ENCODE measurements at places on chromosomes 5 and 9. TPM values are rescaled to one million over a fixed set of nuclear protein-coding genes. Genes with fewer than 3 reads are reported as not detected.

ZNF462 gene
- 54.4 TPM for total RNA-seq

TMED7 gene
- 155 TPM for total RNA-seq

PDCD1LG2 gene
- total RNA-seq, result not detected

DBH gene
- total RNA-seq, result not detected

SNAPC3 gene
- 24.2 TPM for total RNA-seq

NTMT1 gene
- total RNA-seq, result 53.7 TPM

FBXW11 gene
- 54.7 TPM for total RNA-seq

TUSC1 gene
- total RNA-seq, result 35.6 TPM

FREM1 gene
- total RNA-seq, result 2.0 TPM

TXNDC8 gene
- total RNA-seq, result not detected

RXRA gene
- 84.1 TPM for total RNA-seq

SLC23A1 gene
- total RNA-seq, result 11.5 TPM

GGTA1 gene
- total RNA-seq, result 2.4 TPM

RANBP17 gene
- total RNA-seq, result 5.4 TPM

ATP6V1G1 gene
- total RNA-seq, result 348 TPM

KIAA1958 gene
- total RNA-seq, result 7.0 TPM

SPATA31D4 gene
- 0.51 TPM for total RNA-seq

C5orf34 gene
- total RNA-seq, result 4.5 TPM

AIF1L gene
- 3.6 TPM for total RNA-seq

SLC25A51 gene
- 20.2 TPM for total RNA-seq

MVB12B gene
- total RNA-seq, result 28.4 TPM

CTXN3 gene
- total RNA-seq, result not detected

GFI1B gene
- not detected for total RNA-seq

TMEM38B gene
- total RNA-seq, result 14.9 TPM

MRPL41 gene
- total RNA-seq, result 75.8 TPM

SEPTIN8 gene
- total RNA-seq, result 38.5 TPM

NSG2 gene
- total RNA-seq, result 0.74 TPM

TEX48 gene
- not detected for total RNA-seq

TCF7 gene
- 9.8 TPM for total RNA-seq

GALNT12 gene
- total RNA-seq, result 10.2 TPM

PCDHGC4 gene
- total RNA-seq, result 3.8 TPM

HRH2 gene
- total RNA-seq, result 5.3 TPM

HSD17B3 gene
- 0.55 TPM for total RNA-seq

FOXD1 gene
- total RNA-seq, result 1.6 TPM

PROB1 gene
- 2.4 TPM for total RNA-seq

EGFL7 gene
- total RNA-seq, result 118 TPM

FIBCD1 gene
- 13.2 TPM for total RNA-seq
